ENCODE measurements at places on chromosomes 4 and X.

- no peak for DNase-seq
These were observed 222.4 kb downstream of the FMR1NB start for GRCh38 chrX:148203531-148203930.

GRCh38 chr4:110636680-110637407, 14.0 kb upstream of the PITX2 start:
- DNase-seq, result peak; percentile 96

DNA sequence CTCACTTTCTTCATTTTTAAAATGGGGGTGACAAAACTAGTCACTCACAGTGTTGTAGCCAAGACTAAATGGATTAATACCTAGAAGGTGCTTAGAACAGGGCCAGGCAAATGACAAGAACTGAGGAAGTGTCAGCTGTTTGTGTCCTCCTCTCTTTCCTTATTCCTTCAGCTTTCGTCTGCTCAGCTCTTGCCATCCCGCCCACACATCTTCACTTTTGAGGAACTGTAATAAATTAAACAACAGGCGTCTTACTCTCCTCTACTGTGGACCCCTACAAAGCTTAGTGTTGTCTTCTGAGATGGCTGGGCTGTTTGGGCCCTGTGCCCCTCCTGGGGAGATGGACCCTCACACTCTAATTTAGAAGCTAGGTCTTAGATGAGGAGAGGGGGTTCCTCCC, 2.7 kb downstream of the HPSE start:
- DNase-seq, result no peak

DNA sequence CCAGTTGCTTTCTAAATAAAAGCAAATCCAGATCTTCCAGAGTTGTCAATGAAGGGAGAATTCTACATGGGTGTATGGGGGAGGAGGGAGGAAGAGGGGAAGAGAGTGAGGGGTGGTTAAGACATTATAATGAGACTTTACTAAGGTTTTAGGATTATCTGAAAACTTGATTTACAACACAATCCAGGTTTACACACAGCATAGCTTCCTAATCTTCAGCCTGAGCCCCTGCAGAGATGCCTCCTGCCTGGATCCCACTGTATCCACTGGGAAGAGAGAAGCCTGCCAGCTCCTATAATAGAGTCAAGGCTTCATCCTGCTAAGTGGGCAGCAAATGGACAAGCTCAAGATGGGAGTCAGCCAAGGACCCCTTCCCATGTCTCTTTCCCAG, 85.6 kb upstream of the KIT start:
- DNase-seq, result no peak

DNA sequence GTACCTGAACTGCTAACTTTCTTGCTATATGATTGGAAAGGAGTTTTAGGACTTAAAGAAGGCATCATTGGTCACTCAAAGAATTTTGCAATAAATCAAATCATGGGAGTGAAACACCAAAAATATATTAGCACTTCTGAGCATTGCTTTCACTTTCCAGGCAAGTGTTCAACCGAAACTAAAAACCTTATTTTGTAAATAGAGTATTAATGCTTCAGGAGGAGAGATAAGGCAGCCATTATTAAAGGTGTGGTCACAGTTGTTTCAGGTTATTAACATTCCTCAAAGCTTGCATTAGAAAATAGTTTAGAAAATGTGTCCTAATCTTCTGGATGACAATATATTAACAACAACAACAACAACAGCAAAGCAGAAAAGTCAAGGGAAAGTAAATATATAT, 92.3 kb upstream of the TLL1 start:
- DNase-seq, result no peak

GRCh38 chrX:100070334-100070849, 339.7 kb downstream of the PCDH19 start:
- DNase-seq, result no peak

- DNase-seq, result peak; percentile 31
These were observed 46.9 kb downstream of the CCDC158 start for GRCh38 chr4:76373919-76374552.

GRCh38 chrX:134541906-134542305, 81.9 kb downstream of the HPRT1 start:
- no peak for DNase-seq

- no peak for DNase-seq
These were observed 6.1 kb downstream of the FAT1 start for GRCh38 chr4:186717556-186717955.

DNA sequence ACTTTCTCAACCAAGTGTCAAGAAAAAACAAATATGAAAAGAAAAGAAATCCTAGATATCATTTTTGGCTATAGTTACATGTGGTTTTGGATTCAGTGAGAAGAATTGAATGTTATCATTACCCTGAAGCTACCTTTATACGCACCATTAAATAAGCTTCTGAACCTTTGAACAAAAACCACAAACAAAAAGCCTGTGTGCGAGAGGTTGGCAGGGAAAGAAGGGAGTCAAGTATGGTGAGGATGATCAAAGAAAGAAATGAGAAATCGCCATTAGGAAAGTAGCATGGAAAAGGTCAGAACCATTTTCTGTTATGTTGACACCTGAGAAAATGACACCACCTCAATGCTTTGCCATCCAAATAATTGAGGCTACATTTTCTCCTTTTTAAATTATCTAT, 1.2 kb upstream of the SLC7A11 start:
- DNase-seq, result no peak

DNA sequence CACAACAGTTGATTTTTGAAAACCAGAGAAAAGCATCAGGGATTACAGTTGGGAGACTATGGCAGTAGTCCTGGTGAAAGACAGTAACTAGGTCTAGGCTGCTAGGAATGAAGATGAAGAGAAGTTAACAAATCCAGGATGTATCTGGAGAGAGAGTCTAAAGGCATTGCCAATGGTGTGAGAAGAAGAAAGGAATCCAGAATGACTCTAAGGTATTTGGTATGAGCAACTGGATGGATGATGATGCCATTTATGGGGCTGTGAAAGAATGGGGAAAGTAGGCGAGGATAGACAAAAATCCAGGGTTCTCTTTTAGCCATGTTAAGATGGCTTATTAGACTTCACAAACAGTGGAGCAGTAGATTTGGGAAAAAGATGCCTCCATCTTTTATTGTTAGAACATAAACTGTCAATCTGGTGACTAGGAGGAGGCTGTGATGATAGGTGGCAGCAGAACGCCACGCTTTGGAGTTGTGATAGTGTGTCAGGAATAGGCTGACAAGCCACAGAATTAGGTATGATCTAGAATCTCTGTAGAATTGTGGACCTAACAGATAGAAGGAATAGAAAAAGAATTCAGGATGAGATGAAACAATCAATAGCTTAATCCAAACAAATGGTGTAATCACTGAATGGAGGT, 27.3 kb upstream of the JADE1 start:
- no peak for DNase-seq

DNA sequence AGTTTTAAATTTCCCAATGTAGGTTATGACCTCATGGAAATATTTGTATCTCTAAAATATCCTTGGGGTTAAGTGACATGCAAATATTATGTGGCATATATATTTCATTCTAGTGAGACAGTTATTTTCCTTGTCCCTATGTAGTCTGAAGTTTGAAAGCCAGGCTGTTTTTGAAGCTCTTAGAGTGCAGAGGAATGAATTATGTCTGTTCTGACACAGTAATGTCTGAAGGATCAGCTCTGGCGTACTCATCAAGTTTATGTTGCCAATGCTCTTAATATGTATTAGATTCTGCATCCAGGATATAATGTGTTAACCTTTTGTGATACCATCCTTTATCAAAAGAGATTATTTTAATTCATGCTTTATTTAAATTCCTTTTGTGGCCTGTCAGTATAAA, 355.8 kb downstream of the PCDH7 start:
- peak; percentile 31 for DNase-seq

DNA sequence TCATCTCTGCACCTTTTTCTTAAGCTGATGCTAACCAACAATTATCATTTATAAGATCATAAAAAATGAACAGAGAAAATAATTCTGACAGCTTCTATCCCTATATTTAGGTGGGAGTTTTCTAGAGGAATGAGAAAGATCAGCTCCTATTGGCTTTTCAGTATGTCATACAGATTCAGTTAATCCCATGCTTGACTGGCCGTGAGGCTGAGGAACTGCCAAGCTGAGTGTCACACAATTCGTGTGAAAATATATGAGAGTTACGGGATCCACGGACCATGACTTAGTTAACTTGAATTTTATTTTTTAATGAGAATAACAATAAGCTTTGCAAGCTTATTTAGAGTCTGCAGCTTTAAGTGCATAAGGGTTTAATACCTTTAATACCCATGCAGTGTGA, 37.5 kb downstream of the PHEX start:
- no peak for DNase-seq

DNA sequence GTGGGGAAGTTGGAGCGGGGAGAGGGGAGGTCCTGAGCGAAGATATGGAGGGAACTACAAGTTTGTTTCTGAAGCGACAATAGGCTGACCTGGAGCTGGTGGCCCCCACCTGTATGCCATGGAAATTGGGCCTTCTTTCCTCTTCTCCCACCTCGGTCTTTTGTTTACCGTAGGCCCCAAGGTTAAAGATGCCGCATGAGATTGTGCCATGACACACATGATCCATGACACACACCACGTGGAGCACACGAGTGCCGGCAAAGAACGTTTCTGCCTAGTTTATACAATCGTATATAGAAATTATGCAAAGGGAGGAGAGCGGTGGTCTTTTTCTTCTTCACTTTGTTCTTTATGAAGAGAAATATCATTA, 408 bp downstream of the TMEM33 start:
- peak; percentile 45 for DNase-seq

DNA sequence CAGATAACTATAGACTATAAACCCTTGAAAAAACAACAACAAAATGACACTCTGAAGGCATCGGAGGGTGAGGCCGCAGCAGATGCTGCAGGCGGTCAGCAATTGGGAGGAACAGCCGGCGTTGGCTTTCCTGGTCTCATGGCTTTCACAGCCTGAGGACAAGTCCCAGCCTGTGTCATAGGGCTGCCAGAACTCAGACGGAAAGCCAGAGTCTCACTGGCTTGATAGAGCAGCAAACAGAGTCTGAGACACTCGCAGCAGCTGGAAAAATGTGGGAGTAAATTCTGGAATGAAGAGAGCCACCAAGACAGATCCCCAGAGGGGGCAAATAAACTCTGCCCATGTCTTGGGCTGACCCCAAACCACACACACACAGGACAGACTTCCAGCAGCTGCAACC, 86.3 kb downstream of the PPP2R2C start:
- no peak for DNase-seq

DNA sequence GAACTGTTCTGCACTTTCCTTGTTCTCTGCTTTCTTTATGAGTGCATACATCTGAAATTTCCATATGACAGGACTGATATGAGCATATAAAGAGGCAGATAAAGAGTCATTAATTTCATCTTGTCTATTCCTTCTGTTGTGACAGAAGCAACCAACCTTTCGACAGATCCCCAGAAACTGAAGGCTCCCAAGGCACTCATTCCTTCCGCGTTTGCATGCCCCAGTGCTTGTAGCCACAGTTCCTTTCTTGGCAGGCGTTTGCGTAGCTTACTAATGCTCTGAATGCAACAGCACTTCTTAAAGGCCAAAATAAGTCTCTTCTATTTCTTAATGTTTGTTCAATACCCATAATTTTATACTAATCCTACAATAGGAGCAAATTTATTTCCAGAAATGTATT, 94.0 kb upstream of the TBL1X start:
- peak; percentile 49 for DNase-seq

DNA sequence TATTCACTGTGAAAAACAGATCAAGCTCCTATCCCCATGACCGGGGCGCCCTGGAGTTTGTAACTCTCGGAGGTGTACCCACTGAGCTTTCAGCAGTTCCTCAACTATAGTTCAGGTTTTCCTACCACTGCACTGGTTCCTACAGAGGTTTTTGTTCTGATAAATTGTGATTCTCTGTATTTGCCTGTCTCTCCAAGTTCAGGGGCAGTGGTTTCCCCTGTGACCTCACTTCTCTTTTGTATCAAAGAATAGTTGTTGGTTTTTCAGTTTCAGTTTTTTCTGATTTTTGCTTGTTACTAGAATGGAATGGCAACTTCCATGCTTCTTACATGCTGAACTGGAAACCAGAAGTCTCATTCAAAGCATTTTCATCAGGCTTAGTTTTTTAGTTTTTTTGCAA, 56.8 kb upstream of the PLS3 start:
- DNase-seq, result no peak

- DNase-seq, result peak; percentile 55
These were observed 24.1 kb downstream of the OCIAD1 start for GRCh38 chr4:48854982-48855381.

DNA sequence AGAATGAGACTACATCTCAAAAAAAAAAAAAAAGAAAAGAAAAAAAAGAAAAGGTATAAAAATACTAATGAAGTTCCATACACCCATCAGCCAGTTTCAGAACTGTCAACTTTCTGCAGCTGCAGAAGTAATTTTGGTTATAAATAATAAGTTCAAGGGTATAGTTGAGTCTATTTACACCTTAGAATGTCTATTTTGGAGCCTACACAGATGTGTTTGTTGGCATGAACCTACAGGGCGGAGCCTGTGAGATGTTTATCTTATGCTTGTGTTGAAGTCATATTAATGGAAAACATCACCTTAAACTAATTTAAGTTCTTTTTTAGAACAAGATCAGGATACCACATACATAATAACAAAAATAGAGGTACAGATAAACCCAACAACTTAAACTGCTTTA, 85.8 kb downstream of the RAPGEF2 start:
- DNase-seq, result no peak

- no peak for DNase-seq
These were observed 82.7 kb upstream of the MAML3 start for GRCh38 chr4:140236654-140237169.

GRCh38 chr4:147421456-147421855, 59.4 kb upstream of the EDNRA start:
- no peak for DNase-seq

DNA sequence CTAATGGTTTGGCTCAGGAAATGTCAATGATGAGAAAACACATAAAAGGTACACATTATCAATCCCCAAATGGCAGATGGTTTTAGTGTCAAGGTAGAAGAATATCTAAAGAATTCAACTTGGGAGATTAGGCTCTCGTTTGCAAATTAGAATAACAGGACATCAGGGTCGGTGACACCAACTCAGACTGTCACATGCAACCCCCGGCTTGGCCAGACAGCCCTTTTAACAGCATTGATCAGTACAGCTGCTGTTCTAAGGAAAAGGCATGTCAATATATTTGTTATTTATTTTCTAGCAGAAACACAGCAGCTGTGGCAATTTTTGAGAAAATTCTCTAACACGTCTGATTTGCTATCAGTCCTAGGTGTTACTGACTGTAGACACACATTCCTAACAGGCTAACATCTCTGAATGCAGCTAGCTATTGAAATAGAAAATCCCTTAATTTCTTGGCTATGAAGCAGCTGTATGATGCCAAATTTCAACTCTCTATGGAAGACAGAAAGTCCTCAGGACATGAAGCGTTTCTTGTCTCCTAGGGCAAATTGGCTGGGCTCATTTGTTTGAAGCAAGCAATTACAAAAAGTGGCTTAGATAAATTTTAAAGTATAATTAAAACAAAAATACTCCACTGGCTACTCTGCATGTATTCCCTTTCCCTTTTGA, 269.0 kb upstream of the CXXC4 start:
- DNase-seq, result no peak

DNA sequence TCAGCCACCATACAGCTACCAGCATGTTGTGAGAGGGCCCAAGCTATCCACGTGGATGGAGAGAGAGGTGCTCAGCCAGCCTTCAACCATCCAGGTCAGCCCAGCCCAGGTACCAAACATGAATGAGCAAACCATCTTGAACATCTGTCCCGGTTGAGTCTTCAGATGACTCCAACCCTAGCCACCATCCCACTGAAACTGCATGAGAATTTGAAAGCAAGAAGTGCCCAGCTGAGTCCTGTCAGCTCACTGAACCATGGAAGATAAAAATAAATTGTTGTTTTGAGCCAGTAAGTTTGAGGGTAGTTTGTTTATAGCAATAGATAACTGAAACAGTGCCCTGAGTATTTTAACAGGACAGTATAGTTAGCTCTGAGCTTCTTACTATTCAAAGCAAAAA, 7.3 kb upstream of the SEL1L3 start:
- DNase-seq, result no peak

All from amniotic epithelial cell (primary cell).